ENCODE measurements at places on chromosomes 2 and 18.

DNA sequence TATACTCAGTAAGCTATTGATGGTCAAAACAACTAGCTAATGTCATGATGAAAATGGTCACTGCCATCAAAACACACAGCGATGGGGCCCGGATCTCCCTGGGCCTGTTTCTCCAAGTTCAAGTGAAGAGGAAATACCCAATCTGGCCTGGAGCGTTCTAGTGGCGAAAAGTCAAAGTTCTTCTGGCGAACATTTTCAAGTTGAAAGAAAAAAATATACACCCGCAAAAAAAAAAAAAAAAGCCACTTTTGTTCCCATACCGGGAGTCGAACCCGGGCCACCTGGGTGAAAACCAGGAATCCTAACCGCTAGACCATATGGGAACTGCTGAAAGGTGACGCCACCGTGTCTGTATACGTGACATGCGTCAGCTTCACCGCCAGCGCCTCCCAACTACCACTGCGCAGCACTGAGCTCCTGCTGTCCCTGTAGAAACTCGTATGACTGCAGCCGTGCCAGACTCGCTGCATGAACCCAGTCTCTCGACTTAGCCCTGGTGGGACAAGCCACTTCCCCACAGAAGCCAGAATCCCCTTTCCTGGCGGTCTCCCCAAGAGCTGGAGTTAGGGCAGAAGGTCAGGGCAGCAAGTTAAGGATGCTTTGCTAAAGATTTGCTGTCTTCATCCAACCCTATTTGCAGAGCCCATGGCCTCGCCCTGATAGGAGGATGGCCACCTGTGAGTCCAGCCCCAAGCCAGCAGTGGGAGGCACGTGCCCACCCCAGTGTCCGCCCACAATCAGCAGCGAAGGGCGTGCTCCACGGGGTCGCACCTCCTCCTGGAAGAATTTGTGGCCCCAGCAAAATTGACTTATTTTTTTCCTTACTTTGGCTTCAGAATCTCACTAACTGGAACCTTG is 5.6 kb upstream of the IMP4 start:
- DNase-seq: peak; percentile 50

GRCh38 chr2:59032499-59032898 is 791.4 kb upstream of the FANCL start:
- no peak for DNase-seq

- DNase-seq: no peak
These were observed 71.5 kb upstream of the DSG1 start for GRCh38 chr18:31246460-31246859.

- no peak for DNase-seq
These were observed 87.5 kb downstream of the AAK1 start for GRCh38 chr2:69556008-69556407.

DNA sequence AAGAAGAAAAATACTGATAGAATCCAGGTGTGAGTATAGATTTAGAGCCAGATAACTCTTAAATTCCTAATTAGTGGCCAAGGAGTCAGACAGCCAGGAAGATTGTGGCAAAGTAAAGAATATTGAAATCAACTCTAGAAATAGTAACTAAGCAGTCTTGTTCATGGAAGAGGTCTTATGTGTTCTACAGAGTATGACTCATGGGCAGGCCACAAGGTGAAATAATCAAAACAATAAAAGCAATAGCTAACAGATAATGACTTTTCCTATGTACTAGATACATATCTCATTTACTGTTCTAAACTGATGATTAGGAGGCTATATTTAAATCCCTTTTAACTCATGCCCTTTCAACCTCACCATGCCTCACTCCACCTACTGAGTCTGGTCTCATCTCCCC is 227.4 kb upstream of the COL3A1 start:
- DNase-seq: no peak

DNA sequence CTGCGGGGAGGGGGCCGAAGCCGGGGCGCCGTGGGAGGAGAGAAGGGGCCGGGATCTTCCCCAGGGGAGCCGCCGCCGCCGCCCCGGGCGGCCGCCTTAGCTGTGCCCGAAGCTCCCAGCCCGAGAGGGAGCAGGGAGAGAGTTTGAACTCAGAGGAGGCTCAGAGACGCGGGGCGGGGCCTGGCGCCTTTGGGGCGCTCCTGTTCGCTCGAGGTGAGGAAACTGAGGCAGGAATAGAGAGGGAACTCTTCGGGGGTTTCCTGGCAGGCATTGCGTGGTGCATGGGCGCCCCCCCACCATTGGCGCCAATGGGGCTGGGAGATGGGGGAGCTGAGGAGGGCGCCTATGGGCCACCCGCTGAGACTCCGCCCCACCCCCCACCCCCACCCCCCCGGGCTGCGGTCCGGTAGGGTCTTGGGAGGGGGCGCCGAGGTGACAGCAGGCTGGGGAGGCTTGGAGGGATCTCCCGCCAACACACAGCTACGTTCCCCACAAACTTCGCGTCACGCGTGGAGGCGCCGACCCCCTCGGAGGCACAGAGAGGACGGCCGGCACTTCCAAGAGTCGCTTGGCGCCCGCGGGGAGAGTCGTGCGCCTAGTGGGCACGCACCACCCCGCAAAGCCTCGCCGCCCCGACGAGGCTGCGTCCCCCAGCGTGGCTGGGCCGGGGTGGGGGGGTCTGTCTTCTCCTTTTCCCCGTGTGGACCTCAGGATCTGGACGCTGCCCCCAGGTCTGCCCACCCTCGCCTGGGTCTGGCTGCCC is 680 bp downstream of the CTDSP1 start:
- no peak for DNase-seq

DNA sequence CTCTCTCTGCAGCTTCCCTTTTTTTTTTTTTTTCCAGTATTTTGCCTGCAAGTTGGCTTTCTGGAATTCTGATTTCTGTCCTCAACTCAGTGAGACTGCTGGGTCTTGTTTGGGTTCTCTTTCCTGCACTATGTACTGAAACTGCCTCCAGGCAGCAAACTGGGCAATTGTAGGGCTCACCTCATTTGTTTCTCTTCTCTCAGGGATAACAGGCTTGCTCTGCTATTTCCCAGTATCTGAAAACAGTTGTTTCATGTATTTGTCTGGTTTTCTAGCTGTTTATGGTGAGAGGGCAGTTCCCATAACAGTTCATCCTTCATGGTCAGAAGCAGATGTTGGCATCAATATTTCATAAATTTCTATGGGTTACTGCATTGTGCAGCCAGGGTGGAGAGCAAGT is 206.0 kb downstream of the CYRIA start:
- DNase-seq: no peak

DNA sequence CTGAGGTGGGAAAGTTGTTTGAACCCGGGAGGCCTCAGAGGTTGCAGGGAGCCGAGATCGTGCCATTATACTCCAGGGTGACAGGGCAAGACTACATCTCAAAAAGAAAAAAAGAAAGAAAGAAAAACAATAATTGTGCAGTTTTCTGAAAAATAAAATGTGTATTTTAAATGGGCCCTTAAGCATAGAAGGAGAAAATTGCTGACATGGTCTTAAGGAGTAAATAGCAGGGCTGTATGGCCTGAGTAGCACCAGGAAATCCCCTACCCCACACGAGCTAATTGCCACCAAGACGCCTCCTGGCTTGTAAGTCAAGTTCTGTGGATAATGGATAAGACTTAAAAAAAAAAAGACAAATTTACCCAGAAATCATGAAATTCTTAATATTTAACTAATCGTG is 271.4 kb upstream of the NCKAP5 start:
- no peak for DNase-seq

GRCh38 chr18:74264303-74265020 is 27.3 kb downstream of the CYB5A start:
- no peak for DNase-seq

Data from activated CD4-positive, alpha-beta T cell treated with anti-CD3 and anti-CD28 coated beads, Interleukin-2, amount 50 U/mL, for 24 hours (primary cell).